ENCODE measurements at places on chromosomes 13 and 19. TPM values are rescaled to one million over a fixed set of nuclear protein-coding genes. Genes with fewer than 3 reads are reported as not detected.

- no peak for DNase-seq
Measured at GRCh38 chr19:58229255-58229639, 533 bp downstream of the ZNF544 start.

DNA sequence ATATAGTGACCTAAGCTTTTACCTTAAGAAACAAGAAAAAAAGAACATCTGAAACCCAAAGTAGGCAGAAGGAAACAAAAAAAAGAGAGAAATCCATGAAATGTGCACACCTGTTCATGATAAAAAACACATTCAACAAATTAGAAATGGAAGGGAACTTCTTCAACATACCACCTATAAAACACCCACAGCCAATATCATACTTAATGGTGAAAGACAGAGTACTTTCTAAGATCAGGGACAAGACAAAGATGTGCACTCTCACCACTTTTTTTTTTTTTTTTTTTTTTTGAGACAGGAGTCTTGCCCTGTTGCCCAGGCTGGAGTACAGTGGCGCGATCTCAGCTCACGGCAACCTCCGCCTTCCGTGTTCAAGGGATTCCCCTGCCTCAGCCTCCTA lies 29.2 kb downstream of the ZNF45 start:
- DNase-seq: no peak

GRCh38 chr19:10979951-10980381 lies 19.1 kb downstream of the SMARCA4 start:
- DNase-seq: no peak

The C19orf53 gene
- 200 TPM for total RNA-seq

The KLK15 gene
- not detected for total RNA-seq

- DNase-seq: no peak
Measured at GRCh38 chr19:6274756-6275155, 5.0 kb downstream of the MLLT1 start.

DNA sequence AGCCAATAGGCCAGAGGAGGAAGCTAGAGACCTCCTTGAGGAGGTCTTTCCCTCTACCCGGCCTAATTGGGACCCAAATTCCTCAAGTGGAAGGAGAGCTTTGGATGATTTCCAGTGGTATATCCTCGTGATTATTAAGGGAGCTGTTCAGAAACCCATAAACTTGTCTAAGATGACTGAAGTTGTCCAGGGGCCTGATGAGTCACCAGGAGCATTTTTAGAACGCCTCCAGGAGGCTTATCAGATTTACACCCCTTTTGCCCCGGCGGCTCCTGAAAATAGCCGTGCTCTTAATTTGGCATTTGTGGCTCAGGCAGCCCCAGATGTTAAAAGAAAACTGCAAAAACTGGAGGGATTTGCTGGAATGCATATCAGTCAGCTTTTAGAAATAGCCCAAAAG lies 198.1 kb downstream of the ZNF486 start:
- DNase-seq: no peak

The SYT3 gene
- total RNA-seq: 0.42 TPM

- no peak for DNase-seq
Measured at GRCh38 chr19:50178320-50178719, 15.2 kb upstream of the IZUMO2 start.

DNA sequence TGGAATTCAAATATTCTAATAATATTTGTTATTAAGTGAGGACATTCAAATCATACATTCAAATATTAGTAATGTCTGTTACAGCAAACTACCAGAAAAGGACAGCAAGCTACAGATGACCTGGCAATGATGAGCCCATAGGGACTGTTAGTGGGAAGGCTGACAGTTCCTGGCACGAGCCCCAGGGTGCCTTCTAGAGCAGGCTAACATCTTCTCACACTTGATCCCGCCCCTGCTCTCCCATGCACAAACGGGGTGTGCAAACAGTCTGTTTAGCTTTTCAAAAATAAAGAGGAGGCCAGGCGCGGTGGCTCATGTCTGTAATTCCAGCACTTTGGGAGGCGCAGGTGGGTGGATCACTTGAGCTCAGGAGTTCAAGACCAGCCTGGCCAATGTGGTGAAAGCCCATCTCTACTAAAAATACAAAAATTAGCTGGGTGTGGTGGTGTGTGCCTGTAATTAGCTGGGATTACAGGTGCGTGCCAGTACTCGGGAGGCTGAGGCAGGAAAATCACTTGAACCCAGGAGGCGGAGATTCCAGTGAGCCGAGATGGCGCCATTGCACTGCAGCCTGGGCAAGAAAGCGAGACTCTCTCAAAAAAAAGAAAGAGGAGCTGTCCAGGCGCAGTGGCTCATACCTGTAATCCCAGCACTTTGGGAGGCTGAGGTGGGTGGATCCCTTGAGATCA lies 9.6 kb upstream of the GARRE1 start:
- no peak for DNase-seq

The CYP4F3 gene
- total RNA-seq: 9.5 TPM

- DNase-seq: no peak
Measured at GRCh38 chr19:48553676-48554384, 1.9 kb downstream of the SULT2B1 start.

The JUND gene
- 886 TPM for total RNA-seq

- no peak for DNase-seq
Measured at GRCh38 chr13:43446126-43446525, 340.6 kb downstream of the ENOX1 start.

DNA sequence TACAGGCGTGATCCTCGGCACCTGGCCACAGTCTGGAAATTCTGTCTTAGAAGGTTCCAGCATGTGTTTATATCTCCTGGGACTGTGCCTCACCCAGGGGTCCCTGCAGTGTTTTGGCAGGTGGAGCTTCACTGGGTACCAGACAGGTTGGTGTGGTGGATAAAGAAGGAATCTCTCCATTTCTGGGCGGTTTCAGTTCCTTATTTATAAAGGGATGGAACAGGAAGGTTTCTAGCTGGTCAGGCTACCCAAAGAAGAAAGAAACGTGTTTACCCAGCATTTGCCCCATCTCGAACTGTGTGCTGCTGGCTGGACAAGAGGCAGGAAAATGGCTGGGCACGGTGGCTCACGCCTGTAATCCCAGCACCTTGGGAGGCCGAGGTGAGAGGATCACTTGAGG lies 9.8 kb downstream of the PNPLA6 start:
- no peak for DNase-seq

DNA sequence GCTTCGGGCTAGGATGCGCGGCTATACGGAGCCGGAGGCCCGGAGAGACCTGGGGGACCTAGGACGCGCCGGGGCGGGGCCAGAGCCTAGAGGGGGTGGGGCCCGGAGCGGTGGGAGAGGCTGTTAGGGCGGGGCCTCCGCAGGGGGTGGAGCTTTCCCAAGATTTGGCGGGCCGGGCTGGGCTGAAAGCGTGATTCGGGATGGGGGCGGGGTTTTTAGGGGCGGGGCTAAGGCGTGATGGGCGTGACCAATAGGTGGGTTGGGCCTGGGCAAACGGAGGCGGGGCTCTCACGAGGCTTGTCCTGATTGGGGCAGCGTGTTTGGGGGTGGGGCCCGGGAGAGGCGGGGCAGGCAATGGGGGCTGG lies 439 bp downstream of the RAB11B start:
- peak; percentile 95 for DNase-seq

DNA sequence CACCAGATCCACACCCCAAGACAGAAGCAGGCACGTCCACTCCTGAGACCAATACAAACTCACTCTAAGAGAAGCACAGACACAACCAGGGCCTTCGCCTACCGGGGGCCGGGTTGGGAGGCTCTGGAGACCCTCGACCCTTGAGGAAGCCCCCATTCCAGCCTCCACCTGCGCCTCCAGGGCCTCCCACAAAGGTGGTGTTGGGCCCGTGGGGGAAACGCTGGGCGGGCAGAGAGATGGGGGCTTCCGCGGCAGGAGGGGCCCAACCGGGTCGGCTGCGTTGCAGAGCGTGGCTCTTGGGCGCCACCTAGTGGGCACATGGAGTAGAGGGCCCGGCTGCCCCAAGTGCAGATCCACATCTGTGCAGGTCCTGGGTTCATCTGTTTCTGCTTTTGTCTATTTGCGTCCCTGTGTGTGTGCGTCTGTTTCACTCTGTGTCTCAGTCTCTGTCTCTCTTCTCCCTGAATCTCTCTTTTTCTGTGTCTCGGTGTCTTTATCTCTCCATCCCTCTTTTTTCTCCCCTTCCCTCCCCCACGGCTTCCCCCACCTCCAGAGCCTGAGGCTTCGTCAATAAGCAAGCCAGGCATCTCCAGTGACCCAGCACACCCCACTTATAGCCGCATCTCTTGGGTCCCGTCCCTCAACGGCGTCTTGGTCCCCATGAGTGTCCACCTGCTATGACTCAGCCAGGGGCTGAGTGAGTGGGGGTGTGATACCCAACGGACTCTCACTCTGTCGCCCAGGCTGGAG lies 10.5 kb upstream of the TINCR start:
- peak; percentile 95 for DNase-seq

The PSG6 gene
- not detected for total RNA-seq

DNA sequence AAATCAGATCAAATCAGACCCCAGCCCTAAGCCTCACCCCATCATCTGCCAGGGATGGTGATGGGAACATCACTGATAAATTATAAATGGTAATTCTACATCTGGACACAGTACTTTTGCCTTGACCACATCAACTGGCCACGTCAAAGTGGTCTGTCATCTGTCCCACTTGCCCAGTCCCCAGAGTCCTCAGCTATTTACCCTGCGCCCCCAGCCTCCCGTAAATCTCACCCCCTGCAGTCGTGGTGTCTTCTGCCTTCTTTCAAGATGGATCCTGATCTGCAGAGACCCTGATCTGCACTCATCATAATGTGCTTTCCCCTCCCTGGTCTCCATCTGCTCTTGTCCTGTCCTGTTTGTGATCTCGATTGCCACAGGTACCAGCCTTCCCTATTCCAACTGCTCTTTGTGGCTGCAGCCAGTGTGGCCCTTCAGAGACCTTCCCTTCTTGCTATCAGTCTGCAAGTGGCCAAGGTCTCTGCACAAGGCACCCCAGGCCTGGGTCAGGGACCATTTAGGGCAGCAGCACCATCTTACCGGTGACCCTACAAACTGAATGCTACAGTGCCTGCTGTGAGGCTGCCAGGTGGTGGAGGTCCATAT lies 26.7 kb upstream of the POP4 start:
- peak; percentile 18 for DNase-seq

- DNase-seq: no peak
Measured at GRCh38 chr19:39481229-39481545, 549 bp downstream of the TIMM50 start.

The C13orf42 gene
- total RNA-seq: 0.10 TPM

- no peak for DNase-seq
Measured at GRCh38 chr19:56108447-56109195, 12.5 kb downstream of the ZNF787 start.

DNA sequence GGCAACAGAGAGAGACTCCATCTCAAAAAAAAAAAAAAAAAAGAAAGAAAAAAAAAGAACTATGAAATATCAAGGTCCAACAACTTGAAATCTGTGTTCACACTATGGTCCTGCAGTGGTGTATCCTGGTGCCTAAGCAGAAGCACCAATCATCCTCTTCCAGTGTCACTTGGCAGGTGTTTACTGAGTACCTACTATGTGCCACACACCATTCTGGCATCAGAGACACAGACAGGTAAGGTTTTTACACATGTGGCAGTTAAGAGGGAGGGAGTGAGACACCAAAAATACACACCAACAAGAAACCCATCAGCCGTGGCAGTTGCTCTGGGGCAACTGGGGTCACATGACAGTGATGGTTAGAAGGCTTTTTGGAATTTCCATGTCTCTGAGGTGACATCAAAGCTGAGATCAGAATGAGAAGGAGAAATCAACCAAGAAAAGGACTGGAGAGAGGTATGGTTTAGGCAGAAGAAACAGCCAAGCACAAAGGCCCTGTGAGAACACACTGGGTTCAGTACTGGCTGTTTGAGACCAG lies 17.6 kb downstream of the PBX4 start:
- no peak for DNase-seq

The APOE gene
- 997 TPM for total RNA-seq

The CCL25 gene
- total RNA-seq: not detected

- no peak for DNase-seq
Measured at GRCh38 chr19:45293682-45294081, 29.0 kb downstream of the CKM start.

Measured in lower leg skin (tissue), 4 donors.